ENCODE measurements at places on chromosomes 2 and 18.
A peak's percentile ranks its signal among the peaks of the same experiment; 100 is the strongest.

GRCh38 chr2:241410739-241411176 lies 54.7 kb downstream of the FARP2 start:
- DNase-seq, result no peak

DNA sequence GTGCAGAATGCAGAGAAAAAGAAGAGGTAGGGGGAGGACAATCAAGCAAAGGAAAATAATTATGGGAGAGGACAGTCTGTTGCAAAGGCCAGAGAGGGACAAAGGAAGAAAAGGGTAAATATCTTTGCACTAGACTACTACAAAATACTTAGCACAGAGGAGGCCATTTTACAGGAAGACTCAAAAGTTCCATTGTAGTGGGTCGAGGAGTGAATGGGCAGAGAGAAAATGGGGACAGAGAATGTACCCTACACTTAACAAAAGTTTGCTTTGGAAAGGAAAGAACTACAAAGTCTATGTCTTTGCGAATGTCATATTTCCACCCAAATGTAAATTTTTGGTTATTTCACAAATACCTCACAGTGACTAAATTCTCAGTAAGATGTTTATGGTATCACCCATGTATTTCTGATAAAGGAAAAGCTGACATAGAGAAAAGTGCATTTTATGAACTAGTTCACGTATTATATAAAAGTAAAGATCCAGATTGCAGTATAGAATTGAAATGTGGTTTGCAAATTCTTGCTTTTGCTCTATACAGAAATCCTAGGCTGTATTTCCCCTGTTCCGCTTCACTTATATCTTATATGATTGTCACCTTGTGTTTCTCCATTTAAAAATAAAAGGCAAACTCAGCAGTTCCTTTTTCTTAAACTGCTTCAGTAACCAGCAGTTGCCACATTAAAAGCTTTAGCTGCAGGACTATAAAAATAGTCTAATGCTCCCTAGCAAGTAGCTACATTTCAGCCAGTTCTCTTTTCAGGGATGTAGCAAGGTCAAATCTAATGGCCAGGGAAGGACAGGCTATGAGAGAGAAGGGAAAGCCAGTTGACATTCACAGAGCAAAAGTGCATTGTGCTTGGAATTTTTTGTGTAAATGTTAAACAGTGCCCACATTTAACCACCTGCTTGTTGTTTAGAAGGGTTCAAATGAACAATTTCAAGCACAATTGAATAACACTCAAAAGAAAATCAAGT lies 79.7 kb upstream of the CYTIP start:
- no peak for DNase-seq

- no peak for DNase-seq
Observed at GRCh38 chr18:45569566-45570275, 45.6 kb upstream of the SLC14A2 start.

DNA sequence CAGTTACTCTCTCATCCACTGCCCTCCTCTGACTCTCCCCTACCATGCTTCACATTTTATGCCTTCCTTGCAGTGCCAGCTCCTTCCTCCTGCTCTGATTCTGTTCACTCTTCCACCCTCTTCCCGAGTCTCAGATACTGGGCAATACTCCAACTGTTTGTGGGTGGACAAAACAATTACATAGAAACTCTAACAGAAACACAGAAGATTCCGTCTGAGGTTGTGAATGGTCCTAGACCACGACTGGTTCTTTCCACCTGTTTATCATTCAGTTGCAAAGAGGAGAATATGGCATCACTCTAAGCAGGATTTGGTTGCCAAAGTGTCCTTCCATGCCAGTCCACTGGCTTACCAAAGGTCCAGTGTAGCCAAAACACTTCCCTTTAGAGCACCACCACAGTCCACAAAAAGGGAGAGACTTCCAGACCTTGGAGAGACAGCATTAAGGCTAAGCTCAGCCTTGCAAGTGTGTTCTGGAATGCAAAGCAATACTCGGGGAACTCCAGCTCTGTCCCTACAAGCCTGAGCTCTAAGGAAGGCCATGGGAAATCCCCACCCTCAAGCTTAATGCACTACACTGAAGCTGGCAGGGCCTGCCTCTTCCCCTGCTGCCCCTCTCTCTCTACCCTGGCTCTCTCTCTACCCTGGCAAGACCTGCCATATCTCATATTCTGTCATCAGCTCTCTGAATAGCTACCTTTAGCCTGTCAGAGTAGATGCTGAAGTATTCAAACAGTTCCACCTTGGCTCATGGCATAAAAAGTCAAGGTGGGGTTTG lies 33.6 kb upstream of the RND3 start:
- DNase-seq, result no peak

- DNase-seq, result no peak
Observed at GRCh38 chr18:48552130-48552529, 13.3 kb downstream of the CTIF start.

DNA sequence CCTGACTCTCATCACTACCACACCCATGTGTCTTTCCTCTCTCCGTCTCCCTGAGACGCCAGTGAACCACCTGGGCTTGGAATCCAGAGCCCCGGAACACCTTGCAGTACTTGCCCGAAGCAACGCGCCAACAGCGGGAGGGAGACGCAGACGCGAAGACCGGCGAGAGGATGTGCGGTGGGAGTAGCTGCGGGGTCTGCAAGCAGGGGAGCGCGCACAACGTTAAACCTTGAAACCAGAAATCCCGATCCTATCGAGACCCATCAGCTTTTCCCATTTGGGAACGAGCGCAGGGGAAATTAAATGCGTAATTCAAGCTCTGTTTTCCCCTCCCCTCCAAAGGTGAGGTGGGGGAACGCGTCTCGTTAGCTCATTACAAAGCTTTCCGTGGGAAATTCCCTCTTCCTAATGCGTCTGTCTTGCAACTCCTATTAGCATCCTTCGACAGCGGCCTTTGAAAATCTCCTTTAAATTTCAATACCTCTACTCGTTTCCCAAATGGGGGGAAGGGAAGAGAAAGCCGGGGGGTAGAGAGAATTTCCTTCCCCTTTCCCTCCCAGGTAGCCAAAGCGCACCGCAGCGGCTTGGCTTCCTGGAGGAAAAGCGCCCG lies 421 bp upstream of the CNTNAP5 start:
- DNase-seq, result no peak

- no peak for DNase-seq
Observed at GRCh38 chr2:201118961-201119854, 3.2 kb downstream of the CFLAR start.

DNA sequence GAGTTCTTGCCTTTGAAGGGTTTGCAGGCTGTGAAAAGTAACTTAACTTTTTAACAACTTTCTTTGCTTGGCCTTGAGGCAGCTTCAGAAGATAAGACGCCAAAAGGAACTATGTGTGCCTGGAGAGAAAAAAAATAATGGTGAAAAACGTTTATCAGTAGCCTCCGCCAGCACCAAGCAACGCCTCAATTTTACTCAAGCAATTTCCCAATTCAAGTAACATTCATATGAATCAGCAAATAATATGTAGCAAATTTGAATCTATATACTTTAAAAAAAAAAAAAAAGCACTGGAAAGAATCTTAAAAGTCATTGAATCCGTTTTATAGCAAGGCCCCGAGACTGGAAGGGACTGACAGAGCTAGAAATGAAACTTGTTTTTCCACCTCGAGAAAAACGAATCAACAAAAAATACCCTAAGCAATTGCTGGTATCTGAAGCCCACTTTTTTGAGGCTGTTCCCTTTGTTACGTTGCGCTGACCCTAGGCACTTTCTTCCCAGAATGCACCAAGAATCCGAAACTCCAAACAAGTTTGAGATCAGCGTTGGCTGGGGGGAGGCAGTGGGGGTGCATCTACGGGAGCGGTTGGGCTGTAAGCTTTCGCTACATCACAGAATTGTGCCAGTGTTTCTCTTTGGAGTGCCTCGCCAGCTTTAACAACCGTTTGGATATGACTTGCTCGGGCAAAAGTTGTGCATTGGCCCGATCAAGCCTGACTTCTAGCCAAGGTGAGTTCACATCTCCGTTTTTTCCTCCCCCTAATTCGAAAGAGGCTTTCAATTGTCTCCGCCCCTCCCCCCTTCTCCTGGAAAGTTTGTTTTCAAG lies 2.7 kb upstream of the TGIF1 start:
- no peak for DNase-seq

GRCh38 chr2:222304737-222305515 lies 6.1 kb upstream of the PAX3 start:
- DNase-seq, result no peak

DNA sequence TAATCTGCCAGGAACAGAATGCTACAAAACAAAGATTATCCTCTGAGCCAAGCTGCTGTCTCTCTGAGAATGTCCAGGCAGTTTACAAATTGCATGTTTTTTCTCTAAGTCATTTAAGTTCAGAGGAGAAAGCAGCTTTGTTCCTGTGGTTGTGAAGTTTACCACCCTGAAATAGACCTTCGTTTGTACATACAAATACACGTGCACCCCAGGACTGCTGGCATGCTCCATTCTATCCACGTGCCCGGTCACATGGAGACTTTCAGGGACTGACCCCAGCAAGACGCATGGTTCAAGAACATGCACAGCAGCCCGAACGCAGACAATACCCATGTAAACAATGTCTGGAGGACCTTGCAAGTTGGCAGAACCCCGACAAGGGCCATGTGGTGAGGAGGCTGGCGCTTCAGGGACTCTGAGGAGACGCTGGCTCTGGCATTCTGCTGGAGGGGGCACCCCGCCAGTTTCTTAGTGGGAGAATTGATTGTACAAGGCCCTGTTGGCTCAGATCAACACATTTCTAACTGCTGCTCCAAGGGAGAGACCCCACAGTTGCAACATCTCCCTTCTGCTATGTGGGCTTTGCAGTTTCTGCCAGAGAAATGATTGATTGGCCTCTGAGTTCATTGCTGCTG lies 33.3 kb downstream of the FAM178B start:
- DNase-seq, result no peak

GRCh38 chr18:11114653-11115052 lies 34.7 kb downstream of the PIEZO2 start:
- no peak for DNase-seq

DNA sequence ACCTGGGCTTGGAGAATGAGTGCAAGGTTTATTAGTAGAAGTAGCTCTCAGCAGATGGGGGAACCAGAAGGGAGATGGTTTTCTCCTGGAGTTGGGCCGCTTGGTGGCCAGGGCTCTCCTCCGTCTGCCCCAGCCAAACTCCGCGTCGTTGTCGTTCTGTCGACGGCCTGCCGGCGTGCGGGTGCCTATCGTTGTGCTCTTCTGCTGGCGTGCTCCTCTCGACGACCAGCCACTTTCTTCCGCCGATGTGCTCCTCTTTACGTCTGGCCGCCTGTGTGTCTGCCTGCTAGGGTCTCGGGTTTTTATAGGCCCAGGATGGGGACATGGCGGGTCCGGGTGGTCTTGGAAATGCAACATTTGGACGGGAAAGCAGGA lies 119.1 kb downstream of the BMPR2 start:
- no peak for DNase-seq

- DNase-seq, result no peak
Observed at GRCh38 chr2:2919574-2920365, 457.8 kb downstream of the EIPR1 start.

GRCh38 chr2:89842180-89842908 lies 1150.9 kb downstream of the RPIA start:
- peak; percentile 2 for DNase-seq

DNA sequence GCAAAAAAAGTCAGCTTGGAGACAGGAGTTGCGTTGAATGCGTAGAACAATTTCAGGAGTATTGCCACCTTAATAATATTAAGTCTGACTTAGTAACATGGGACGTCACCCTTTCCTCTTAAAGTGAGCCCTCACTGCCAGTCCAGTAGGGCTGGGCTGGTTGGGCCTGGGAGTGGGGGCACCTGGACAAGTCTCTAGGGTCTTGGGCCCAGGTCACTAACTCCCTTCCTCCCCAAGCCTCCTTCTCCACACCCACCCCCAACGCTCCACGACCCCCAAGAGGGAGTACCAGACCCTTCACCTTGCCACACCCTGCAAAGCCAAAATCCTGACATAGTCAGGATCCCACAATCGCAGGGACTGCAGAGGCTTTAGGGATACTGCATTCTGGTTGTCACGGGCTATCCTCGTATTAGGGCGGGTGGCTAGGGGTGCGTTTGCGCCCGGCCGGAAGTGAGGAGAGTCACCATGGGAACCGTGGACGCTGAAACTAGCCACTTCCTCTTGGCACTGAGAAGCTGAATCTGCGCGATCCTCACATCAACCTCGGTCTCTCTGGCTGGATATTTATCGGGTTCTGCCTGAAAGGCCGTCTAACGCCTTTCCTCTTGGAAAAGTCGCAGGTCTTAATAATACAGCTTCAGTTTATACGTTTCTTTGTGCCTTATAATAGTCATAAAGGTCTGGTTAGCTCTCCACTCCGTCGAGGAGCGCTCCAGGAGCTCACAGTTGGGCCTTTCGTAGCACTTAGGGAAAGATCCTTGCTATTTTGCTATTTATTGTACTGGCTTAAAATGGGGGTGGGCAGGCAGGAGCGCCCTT lies 10.3 kb upstream of the CXXC1 start:
- peak; percentile 91 for DNase-seq

- no peak for DNase-seq
Observed at GRCh38 chr2:217954971-217955740, 47.6 kb downstream of the TNS1 start.

- no peak for DNase-seq
Observed at GRCh38 chr2:114259389-114259788, 183.1 kb upstream of the DPP10 start.

DNA sequence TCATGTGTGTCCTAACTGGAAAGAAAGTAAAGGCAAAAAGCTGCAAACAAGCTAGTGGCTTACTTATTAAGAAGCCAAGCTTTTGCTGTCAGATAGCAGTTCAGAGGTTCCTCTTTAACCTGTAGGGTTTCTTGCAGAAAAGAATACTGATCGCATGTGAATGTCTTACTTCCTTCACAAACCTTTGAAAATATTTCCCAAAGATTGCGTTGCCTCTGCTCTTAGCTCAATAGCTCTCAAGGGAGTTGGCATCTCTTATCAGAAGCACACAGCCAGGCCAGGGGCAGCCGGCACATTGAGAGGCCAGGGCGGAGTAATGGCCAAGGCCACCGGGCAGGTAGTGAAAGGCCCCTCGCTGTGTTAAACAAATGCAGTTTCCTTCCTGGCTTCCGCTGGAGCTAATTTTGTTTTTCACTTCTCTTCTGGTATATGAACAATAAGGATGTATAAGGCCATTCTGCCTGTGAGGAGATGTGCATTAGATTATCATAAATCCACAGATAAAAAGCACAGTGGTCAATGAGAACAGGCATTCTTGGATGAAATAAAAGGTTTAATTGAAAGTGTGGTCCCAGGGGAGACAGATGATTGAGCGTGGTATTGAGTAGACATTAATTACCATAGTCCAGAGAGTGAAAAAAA lies 542.4 kb upstream of the NRP2 start:
- DNase-seq, result no peak

- no peak for DNase-seq
Observed at GRCh38 chr2:3636586-3637310, 21.3 kb upstream of the ALLC start.

All from GM13977 (cell line).